Smooth muscle cell of the brain vasculature (primary cell): ENCODE measurements at places on chromosomes 5 and 9.

DNA sequence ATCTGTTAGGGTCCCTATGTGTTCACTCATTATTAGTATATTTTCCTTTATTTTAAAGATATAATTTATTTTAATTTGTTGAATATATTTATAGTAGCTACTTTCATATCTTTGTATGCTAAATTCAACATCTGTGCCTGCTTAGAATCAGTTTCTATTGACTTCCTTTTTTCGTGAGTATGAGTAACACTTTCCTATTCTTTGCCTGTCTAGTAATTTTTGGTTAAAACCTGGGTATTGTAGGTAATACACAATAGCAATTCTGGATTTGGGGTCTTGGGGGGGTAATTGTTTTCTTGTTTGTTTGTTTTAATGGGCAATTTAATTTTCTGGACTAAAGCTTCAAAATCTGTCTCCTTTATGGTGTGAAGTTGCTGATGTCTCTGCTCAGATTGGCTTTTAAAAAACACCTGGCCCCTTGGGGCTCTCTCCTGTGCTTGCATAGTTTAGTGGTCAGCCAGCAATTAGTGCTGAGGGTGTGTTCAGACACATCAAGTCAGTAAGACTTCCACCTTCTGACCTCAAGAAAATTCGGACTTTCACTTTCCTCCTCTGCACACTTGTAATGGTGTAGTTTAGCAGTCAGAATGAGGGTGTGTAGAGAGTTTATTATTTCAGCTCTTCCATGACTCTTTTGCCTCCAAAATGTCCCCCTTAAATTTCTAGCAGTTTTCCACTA, 124.4 kb upstream of the MAP1B start:
- DNase-seq = no peak

DNA sequence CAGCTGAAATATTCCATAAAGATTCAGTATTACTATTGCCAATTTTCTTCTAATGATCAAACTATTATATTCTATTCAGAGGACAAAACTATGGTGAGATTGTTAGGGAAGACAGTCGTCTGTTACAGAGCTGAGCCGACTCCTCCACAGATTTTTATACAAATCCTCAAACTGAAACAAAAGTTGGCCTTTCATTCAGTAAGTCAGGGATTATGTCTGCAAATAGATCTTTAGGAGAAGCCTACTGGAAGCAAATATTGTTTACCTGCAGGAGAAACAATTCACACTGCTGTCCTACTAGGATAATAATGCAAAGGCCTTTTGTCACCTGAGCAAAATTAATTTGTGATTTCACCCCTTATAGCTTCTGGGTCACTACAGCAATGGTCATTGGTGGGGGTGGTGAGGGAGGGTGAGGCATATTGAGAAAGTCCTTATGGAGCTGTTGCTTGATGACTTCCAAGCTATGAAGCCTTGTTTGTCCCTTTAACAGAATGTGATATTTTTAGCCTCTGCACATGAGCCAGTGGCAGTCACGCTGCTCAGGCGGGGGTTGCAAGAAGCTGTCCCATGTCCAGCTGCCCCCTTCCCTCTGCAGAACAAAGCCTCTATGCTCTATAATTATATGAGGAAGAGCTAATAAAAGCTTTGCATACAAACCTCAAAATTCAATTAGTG, 200.5 kb upstream of the KLF9 start:
- DNase-seq = no peak

- DNase-seq = no peak
Observed at GRCh38 chr5:74639807-74640449, 600 bp downstream of the ENC1 start.

- no peak for DNase-seq
Observed at GRCh38 chr9:109311286-109311685, 9.6 kb downstream of the EPB41L4B start.

DNA sequence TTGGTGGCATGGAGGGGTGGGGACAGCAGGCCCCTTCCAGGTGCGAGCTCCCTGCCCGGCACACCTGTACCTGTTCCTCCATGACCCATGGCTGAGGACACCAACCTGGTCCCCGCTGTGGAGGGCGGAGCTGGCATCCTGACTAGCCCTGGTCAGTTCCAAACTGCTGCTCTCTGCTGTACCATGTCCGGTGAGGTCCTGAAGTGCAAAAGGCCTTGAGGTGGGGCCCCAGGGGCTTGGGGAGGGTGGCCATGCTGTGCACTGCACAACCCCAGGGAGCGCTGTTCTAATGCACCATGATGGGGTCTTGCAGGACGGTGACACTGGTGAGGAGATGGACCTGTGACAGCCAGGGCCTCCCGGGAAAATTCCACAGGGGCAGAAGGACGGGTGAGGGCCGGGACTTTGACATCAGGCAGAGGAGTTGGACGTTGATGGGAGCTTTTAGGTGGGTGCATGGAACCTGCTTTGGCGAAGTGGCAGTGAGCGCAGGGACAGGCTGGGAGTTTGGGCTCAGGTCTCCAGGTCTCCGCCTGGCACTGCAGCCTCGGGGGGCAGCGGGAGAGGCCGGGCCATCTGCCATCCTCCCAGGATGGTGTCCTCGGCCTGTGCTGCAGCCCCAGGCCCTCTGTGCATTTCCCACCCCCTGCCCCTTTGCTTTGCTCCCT, 38.9 kb downstream of the COL5A1 start:
- no peak for DNase-seq

- DNase-seq = no peak
Observed at GRCh38 chr9:9892217-9892616, 720.6 kb downstream of the PTPRD start.

- DNase-seq = no peak
Observed at GRCh38 chr5:10935536-10935935, 174.5 kb upstream of the DAP start.

GRCh38 chr5:126846744-126847455, 70.0 kb downstream of the LMNB1 start:
- no peak for DNase-seq

GRCh38 chr5:93622240-93622885, 39.3 kb downstream of the NR2F1 start:
- DNase-seq = no peak
